Activated CD8-positive, alpha-beta memory T cell treated with anti-CD3 and anti-CD28 coated beads for 48 hours (primary cell): ENCODE measurements at places on chromosomes 3 and 15.

- no peak for DNase-seq
Observed at GRCh38 chr15:70179309-70179892, 81.7 kb upstream of the TLE3 start.

DNA sequence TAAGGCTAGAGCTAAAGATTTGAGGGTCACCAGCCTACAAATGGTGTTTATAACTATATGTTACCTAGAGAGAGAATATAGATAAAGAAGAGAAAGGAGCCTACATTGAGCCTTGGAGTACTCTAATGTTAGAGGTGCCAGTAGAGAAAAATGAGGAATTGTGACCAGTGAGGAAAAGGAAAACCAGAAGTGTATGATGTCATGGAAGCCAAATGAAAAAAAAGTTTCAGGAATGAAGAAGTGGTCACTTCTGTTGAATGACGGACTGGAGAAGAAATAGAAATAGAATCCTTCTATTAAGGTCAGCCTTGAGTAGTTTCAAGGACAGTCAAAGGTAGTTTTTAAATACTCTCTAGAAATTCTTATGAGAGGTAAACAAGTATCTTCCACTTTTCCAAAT, 51.2 kb upstream of the MLF1 start:
- DNase-seq: no peak

DNA sequence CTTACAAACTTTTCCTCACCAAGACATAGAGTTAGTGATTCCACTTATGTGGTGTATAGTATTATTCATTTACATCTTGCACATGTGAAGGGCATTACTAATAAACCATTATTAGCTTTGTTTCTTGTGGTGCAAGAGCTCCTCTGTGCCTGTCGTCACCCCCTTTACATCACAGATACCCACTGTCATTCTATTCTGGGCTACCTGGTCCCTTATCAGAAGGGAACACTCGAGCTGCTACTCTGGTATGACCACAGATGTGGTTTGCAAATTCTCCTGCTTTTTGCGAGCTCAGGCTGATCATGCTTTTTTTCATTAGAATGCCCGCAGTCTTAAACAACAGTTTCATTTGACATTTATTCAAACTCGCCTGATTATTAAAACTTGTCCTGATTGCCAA, 13.9 kb upstream of the SENP2 start:
- no peak for DNase-seq

DNA sequence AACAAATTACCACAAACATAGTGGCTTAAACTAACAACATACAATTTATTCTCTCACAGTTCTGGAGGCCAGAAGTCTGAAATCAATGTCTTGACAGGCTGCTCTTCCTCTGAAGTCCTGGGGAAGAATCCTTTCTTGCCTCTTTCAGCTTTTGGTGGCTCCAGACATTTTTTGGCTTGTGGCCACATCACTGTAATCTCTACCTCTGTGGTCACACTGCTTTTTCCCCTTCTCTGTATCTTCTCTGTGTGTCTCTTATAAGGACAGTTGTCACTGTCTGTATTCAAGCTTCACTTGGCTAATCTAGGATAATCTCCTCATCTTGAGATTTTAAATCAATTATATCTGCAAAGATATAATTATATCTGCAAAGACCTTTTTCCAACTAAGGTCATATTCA, 80.3 kb upstream of the ABHD2 start:
- DNase-seq: no peak

DNA sequence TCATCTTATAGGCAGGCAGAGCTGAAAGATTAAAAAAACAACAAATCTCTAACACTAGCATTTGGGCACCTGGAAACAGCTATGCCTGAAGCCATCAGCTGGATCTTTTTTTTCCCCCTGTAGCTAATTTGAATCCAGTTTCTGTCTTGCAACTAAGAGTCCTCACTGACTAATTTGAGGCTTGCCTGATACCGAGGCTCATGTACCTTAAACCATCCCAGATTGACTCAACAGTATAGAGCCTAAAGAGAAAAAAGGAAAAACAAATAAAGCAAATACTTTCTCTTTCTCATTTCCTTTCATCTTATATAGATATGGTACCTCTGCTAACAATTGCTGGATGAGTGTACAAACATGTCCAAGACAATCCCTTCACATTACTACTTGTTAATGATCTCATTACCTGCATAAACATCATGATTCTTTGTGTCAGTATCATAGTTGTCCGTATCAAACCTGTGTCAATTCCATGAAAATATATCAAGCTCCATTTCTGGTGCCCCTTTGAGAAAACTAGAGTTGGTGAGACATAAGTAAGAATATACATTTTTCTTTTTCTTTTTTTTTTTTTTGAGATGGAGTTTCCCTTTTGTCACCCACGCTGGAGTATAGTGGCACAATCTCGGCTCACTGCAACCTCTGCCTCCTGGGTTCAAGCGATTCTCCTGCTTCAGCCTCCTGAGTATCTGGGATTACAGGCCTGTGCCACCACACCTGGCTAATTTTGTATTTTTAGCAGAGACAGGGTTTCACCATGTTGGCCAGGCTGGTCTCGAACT, 43.1 kb downstream of the BHLHE40 start:
- DNase-seq: no peak

DNA sequence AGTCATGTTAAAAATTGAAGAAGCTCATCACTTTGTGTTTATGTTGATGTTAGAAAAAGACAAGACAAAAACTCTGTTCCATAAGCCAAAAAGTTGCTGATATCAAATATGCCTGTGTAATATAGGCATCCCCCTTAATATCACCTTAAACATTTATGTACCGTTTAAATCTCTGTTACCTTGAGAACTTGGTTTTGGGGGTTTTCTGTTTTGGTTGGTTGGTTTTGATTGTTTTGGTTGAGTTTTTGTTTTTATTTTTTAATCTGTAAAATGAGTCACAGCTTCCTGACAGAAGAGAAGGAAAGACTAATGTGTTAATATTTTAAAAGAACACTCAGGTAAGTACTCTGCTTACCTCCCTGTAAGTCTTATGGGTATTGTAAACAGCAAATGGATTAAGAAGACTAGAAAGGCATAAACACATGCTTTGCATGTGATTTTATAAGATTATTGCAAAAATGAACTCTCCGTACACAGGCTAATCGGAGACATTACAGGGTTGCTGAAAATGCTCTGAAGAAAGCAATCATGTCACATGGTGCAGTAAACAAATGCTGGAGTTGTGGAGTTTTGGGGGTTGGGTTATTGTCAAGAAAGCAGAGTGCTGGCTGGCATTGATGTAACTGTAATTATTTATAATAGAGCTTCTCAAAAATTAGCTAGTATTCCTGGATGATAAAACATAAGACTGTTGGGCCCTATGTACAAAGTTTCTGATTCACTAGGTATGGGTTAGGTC, 69.5 kb upstream of the MBNL1 start:
- DNase-seq: no peak

DNA sequence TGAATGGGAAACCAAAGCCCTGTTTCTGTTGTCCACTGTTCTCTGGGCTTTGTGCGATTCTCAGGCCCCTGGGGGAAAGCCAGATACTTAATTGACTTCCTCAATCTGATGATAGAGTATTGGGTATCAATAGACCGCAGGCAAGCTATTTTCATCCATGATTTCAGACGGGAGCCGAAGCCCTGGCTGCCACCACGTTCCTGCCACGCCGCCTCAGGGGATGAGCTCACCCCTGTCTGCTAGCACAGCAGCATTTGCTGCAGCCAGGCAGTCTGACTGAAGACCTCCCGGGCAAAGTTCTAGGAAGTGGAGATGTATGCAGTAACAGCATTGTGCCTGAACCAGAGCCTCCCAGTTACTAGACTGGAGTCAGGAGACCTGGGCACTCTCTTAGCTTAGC, 69.8 kb downstream of the ISG20 start:
- no peak for DNase-seq

DNA sequence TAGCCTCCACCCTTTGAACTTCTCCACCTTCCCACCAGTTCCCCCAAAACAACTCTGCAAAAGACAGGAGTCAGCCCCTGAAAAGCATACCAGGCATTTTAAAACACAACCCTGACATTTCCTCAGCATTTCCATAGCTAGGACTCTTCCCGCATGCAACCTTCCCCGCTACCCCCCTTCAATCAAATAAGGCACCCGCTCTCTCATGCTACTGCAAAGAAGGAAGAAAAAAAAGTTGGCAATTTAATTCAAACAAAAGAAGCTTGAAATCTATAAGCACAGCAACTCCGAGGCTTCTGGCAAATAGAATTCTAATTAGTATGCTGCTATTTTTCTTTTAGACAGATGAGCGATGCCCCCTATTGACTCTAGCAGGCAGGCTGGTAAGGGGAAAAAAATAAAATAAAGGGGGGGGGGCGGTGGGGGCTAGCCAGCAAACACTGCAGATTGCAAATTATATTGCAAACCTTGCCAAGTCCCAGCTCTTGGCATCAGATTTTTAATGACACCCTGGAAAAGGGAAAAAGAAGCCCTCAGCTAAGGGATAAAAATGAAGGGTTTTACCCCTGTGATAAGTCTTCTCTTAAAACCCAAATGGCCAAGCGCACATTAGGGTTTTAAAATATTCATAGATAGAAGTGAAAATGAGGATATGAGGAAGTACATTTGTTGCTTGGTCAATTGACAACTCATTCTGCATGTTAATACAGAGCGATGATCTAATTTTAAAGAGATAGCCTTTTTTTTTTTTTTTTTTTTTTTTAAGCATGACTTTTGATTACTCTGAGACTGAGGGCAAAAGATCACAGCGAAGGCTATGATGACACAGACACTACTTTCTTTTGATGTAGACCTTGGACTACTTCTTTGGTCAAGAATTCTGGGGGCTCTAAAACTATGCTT, 255.2 kb downstream of the NR2F2 start:
- no peak for DNase-seq

DNA sequence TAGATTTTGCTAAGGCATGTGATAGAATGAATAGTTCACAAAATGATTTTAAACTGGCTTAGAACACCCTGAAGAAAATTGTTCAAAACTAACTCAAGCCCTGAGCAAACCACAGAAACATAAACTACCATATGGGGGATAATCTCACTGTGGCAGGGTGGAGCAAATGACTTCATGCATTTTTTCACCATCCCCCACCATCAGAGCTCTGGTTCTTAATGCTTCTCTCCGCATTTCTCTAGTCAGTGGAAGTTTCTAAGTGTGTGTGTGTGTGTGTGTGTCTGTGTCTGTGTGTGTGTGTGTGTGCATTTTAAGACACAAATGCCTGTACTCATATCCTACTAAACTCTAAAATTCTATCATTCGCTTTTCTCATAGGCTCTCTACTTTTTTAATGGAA, 107.1 kb upstream of the PHLDB2 start:
- DNase-seq: no peak

GRCh38 chr3:113156816-113157333, 54.5 kb upstream of the BOC start:
- DNase-seq: no peak

- DNase-seq: no peak
Observed at GRCh38 chr3:147702509-147702908, 293.3 kb downstream of the ZIC1 start.
